Right renal pelvis (tissue), 4 donors: ENCODE measurements at places on chromosomes 12 and 14. TPM values are rescaled to one million over a fixed set of nuclear protein-coding genes. Genes with fewer than 3 reads are reported as not detected.

- no peak for DNase-seq
Measured at GRCh38 chr14:22113401-22113800, 439.8 kb upstream of the OR4E1 start.

DNA sequence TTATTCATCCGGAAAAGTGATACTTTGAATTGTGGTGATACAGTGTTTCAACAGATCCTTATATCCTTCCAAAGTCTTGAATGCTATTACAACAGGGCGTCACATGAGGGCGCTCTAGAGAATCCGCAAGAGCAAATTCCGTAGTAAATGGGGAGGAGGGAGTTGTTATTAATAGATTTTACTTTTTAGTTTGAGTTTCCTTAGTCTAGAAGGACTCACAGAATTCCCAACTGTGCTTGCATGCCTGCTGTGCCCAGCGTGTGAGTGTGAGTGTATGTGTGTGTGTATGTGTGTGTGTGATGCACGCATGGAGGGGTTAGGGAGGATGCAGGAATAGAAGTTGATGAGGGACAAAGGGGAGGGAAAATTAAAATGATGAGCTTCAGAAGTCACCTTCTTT is 375.3 kb downstream of the C12orf75 start:
- DNase-seq = peak; percentile 53

DNA sequence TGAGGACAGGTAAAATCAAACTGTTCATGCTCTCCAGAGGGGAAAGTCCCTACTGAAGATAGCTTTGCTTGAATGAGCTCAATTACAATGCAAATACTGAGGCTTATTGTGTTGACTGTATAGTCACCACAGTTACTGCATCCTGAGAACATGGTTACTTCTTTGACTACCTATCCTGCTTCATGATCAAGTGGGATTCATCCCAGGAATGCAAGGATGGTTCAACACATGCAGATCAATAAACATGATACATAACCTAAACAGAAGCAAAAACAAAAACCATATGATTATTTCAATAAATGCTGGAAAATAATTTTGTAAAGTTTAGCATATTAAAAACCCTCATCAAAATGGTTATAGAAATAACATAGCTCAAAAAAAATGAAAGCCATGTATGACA is 32.9 kb upstream of the P2RX7 start:
- DNase-seq = no peak

- no peak for DNase-seq
Measured at GRCh38 chr14:61923348-61923747, 161.1 kb downstream of the SNAPC1 start.

DNA sequence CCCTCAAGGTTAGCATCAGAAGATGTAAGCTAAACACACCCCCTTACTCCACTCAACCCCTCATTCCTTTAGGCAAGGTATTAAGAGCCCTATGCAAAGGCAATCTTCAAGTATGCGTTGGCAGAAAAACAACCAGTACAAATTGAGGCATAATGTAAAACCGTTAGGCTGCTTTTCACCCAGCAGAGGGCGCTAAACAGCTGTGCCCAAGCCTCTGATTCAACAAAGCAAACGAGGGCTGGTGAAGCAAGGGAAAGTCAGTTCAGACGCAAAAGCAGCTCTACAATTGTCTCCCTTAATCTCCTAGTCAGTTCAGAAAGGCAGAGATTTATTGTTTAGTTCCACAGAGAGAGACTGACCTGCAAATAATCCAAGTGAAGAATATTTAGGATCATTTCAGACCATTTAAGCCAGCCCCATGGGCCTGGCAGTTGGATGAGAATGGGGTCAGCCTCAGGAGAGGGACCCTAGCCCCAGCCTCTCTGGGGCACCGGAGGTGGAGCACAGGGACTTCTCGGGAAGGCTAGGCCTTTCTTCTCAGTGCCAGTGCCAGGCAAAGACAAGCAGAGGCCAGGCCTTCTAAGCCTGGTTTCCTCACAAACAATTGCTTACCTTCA is 23.5 kb downstream of the DCAF5 start:
- DNase-seq = peak; percentile 72

GRCh38 chr12:19978193-19978592 is 390.1 kb upstream of the PDE3A start:
- no peak for DNase-seq

The PKP2 gene
- 23.2 TPM for polyA plus RNA-seq

The TMTC1 gene
- polyA plus RNA-seq = 30.5 TPM

The SAMD15 gene
- 7.1 TPM for polyA plus RNA-seq
